Effector memory CD4-positive, alpha-beta T cell (primary cell): ENCODE measurements at places on chromosomes 7 and 10.

- no peak for DNase-seq
Observed at GRCh38 chr10:63644418-63645142, 123.4 kb downstream of the REEP3 start.

- DNase-seq = no peak
Observed at GRCh38 chr7:289209-289755, 688 bp upstream of the FOXL3 start.

GRCh38 chr10:119445311-119445934 lies 97.1 kb downstream of the RGS10 start:
- DNase-seq = peak; percentile 60

GRCh38 chr7:101933688-101934121 lies 116.3 kb downstream of the CUX1 start:
- DNase-seq = no peak

GRCh38 chr7:28729727-28730126 lies 228.4 kb downstream of the TRIL start:
- no peak for DNase-seq

- DNase-seq = no peak
Observed at GRCh38 chr7:29239638-29240037, 45.1 kb downstream of the CHN2 start.

DNA sequence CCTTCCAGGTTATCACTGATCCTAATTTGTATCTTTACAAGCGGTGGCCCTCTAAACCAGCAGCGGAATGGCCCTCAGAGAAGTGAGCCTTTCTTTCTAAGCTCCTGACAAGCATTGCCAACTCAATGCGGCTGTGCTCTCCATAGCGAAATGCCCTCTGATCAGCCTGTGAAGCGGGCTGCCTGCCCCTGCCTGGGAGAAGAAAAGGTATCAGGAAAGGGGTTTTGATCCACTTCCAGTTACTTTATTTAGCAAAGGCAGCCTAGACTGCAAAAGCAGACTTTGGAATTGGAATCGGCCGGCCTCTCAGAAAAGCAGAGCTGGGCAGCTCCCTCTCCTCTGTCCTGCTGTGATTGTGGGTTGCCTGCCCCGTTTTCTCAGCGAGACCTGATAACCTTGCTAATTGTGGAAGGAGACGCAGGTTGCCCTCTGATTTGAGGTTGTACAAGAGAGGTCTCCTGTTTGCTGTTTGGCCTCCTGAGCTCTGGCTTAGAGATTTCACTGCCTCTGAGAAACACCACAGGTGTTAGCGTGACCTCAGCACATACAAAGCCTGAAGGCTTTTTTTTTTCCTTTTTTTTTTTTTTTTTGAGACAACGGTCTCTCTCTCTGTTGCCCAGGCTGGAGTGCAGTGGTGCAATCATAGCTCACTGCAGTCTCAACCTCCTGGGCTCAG lies 53.9 kb upstream of the SH2B2 start:
- no peak for DNase-seq

- no peak for DNase-seq
Observed at GRCh38 chr7:26603631-26604030, 260.8 kb downstream of the SKAP2 start.

- DNase-seq = no peak
Observed at GRCh38 chr7:149825567-149826343, 12.4 kb upstream of the ZNF862 start.

DNA sequence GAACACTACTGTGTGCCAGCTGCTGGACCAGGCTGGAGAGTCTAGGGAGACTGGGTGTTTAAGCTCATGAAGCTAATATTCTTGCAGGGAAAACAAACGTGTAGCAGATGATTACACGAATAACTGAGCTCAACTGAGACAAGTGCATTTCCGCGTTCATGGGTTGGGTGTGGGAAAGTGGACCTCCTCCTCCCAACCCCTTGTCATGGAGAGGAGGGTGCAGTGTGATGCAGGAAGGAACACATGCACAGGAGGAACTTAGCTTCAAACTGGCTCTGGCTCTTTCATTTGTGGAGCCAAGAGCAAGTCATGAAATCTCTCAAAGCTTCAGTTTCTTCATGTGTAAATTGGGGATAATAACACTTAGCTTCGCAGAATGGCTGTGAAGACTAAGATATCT lies 204.3 kb downstream of the ARHGAP12 start:
- DNase-seq = no peak

DNA sequence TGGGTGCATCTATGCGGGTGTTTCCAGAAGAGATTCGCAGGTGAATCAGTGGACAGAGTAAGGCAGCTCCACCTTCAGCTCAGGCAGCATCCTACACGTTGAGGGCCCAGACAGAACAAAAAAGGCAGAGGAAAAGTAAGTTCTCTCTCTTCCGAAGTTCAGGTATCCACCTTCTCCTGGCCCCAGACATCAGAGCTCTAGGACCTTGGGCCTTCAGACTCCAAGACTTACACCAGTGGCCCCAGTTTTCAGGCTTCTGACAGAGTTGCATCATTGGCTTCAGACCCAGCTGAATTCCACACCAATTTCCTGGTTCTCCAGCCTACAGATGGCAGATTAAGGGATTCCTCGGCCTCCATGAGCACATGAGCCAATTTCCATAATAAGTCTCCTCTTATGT lies 102.2 kb upstream of the GPR26 start:
- DNase-seq = no peak

- no peak for DNase-seq
Observed at GRCh38 chr7:70426249-70426880, 705.6 kb upstream of the GALNT17 start.

DNA sequence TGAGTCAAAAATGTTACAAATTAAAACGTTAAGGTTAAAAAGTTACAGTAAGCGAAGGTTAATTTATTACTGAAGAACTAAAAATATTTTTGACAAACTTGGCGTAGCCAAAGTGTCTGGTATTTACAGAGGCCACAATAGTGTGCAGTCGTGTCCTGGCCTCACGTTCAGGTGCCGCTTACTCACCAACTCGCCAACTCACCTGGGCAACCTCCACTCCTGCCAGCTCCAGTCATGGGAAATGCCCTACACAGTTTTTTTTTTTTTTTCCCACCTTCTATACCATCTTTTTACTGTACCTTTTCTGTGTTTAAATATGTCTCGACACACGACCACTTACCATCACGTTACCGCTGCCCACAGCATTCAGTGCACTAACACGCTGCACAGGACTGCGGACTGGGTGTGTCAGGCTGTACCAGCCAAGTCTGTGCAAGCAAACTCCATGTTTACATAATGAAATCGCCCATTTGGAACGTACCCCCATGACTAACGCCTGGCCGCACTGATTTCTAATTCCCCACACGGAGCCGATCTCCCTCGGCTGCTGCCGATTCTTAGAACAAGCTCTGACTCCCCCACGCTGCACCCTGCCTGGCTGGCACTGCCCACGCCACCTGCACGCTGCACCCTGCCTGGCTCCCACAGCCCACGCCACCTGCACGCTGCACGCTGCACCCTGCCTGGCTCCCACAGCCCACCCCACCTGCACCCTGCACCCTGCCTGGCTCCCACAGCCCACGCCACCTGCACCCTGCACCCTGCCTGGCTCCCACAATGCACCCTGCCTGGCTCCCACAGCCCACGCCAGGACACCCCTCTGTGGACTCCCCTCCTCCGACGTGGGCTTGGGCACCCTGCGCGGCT lies 203.1 kb downstream of the ZMYND11 start:
- no peak for DNase-seq

DNA sequence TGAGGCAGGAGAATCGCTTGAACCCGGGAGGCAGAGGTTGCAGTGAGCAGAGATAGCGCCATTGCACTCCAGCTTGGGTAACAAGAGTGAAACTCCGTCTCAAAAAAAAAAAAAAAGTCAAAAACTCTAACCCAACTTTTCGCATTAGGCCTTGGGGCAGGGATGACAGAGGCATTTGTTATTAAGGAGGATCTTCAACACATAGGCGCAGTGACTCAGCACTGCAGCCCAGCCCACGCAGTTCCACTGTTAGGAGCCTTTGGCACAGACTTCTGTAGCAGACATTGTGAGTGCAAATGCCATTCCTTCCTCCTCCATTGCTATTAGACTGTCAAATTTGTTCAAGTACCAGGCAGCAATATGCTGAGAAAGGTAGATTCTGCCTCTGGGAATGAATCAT lies 43.1 kb upstream of the KLHL7 start:
- DNase-seq = no peak

- no peak for DNase-seq
Observed at GRCh38 chr10:96222441-96222840, 48.9 kb downstream of the BLNK start.

DNA sequence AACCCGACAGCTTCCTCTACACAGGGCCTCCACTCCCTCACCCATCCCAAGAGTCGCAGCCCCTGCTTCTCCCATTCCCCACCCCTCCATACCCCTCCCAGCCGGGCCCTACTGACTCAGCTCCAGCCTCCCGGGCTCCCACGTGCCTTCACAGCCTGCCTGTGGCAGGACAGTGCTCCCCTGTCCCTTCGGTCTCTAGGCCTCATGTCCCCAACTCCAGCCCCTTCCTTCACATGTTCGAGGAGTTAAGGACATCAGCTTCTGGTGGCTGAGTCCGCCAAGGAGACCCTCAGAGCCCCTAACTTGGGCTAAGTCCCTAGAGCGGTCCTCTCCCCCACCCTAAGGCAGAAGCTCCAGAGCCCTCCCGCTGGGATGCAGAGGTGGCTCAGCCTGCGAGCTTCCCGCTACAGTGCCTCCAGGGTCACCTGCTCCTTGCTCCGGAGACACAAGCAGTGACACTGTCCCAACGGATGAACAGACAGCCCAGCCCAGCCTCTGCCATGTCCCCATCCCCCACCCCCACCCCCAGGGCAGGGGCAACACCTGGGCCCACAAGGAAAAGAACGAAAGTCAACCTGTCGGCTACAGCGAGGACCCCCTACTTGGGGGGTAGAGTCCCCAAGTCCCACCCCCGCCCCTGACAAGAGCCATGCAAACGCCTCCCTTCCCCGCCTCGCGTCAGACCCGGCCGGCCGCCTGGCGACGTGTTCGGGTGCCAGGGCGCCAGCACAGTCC lies 716 bp downstream of the SMARCD3 start:
- DNase-seq = no peak

GRCh38 chr7:135186261-135186540 lies 15.7 kb upstream of the CYREN start:
- DNase-seq = no peak

DNA sequence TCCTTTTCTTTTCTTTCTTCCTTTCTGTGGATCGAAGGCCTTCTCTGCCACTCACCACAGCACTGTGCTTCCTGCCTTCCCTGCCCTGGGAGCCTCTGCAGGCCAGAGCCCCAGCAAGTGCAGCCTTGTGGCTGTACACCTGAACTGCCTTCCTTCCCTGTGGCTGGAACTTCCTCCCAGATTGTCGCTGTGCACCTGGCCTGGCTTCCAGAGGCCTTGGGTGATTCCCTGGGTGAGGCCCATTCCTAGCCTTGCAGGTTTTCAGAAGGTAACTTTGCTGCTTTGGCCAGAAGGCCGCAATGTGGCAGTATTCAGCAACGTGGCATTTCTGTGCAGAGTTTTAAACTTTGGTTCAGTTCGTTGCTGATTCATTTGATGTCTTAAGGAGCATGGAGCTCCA lies 50.1 kb upstream of the RASGEF1A start:
- DNase-seq = no peak

- peak; percentile 8 for DNase-seq
Observed at GRCh38 chr7:116180302-116180701, 30.0 kb upstream of the TES start.

GRCh38 chr10:108899670-108900069 lies 1023.6 kb downstream of the XPNPEP1 start:
- DNase-seq = no peak

GRCh38 chr7:36468370-36469101 lies 78.9 kb downstream of the ANLN start:
- DNase-seq = no peak

- no peak for DNase-seq
Observed at GRCh38 chr7:14023838-14024237, 34.4 kb upstream of the ETV1 start.

DNA sequence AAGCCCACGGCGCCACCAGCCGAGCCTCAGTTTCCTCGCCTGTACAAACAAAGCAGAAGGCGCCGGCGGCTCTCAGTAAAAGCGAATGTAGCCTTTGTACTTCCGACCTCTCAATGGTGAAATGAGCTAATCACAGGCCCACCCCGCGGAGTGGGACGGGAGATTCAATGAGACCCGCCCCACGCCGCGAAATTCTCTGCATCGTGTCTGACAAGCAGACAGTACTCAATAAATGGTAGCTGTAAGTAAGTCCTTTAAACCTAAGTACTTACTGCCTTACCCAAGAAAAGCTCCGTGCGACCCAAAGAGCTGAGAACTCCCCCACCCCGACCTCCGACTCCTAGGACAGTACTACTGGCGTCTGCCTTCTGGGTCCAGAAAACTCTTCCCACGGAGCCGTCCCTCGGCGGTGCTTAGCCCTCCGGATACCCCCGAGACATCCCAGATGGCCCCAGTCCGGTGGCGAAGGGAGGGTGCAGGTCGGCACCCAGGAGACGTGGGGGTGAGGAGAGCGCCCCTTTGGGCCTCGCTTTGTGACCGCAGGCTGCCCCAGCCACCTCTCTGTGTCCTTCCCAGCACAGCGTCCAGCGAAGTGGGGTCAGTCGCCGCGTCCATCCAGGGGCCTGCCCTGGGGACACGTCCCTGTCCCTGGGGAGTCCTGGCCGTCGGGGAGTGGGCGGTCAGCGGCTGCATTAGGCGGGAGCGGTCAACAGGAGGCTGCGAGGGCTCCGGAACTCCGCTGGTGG lies 972 bp upstream of the CXCL12 start:
- DNase-seq = no peak

GRCh38 chr10:9545073-9545472 lies 1472.6 kb upstream of the CELF2 start:
- no peak for DNase-seq

GRCh38 chr7:153902862-153903261 lies 149.3 kb upstream of the DPP6 start:
- no peak for DNase-seq

- DNase-seq = no peak
Observed at GRCh38 chr10:34323192-34323591, 491.9 kb downstream of the PARD3 start.

DNA sequence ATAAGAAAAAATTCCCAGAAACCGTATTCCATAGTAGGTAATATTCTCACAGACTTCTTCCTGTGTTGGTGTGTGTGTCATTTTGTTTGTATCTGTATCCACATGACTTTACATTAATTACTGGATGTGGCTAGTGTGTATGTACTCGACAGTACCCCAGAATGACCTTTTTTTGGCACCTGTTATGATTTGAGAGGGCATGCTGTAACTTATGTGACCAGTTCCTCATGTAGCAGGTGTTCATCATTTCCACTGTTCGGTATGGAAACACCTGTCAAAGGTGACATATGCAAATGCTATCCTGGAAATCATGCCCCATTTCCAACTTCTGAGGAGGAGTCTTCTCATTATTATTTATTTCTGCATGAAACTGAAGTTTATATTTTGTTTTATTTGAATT lies 89.3 kb downstream of the ZMYND11 start:
- DNase-seq = no peak

GRCh38 chr7:102107474-102108104 lies 179.1 kb upstream of the SH2B2 start:
- DNase-seq = no peak
